ENCODE measurements at places on chromosomes 6 and 20.

GRCh38 chr20:3473944-3474343, 3.1 kb downstream of the ATRN start:
- DNase-seq, result no peak

DNA sequence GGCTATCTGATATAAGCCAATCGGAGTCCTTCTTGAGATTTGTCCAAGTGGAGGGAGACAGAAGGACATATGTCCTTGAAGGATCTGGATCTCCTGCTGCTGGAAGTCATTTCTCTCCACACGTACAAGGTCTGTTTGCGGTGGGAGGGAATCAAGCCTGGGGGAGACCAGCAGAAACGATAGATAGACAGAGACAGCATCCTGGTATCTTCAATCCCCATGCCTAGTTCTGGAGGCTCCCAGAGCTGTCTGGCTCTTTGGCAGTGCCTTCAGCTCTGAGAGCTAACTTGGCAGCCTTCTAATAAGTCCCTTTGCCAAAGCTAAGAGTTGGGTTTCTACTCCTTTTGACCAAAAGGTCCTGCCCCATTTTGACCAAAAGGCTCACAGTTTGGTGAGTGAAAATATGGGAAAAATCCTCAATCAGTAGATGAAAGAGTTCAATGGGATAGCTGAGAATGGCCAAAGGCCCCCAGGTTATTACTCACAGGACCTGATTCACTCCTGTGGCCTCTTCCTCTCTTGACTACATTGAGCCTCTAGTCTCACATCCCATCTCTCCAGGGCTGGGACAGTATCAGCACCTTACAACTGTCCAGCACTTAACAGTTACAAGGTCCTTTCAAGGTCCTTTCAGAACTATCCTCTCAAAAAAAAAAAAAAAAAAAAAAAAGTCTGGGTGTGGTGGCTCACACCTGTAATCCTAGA, 20.3 kb downstream of the AARS2 start:
- no peak for DNase-seq

GRCh38 chr6:3163248-3163594, 5.9 kb upstream of the TUBB2A start:
- DNase-seq, result no peak

DNA sequence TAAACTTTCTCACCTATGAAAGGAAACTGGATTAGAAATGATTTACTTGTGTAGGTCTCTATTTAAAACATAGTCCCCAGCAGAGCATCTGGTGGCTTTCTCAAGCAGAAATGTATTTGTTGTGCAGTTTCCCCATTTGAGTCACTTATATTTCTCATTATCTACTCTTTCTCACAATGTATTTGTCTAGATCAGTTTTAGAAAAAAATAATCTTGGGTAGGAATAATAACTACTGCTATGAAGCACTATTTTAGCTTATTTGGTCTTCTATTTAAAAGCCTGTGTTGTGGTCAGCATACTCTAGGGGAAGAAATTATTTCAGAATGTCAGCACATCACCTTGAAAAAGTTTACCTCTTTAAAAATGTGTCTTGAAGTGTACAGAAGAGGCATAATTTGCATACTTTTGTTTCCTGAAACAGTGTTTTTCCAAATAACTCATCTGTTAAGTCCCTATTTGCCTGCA, 60.9 kb upstream of the PRL start:
- no peak for DNase-seq

- no peak for DNase-seq
Observed at GRCh38 chr6:148649454-148649963, 97.3 kb upstream of the UST start.

GRCh38 chr20:23446505-23446904, 6.2 kb downstream of the CST11 start:
- no peak for DNase-seq

- DNase-seq, result no peak
Observed at GRCh38 chr20:34581341-34582184, 23.0 kb downstream of the MAP1LC3A start.

DNA sequence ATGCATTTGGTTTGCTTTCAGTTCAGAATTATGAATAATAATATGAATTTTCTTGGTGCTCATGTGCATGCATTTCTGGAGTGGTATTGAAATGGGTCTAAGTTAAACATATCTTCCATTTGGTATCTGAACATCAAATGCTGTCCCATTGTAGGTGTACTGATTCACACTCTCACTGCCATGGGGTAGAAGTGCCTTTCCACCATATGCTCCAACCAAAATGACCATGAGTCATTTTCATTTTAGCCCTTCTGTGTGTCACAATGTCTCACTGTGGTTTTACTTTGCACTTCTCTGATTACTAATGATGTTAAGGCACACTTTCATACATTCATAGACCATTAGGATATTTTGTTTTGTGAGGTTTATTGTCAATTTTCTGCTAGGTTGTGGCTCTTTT, 211.9 kb downstream of the HAO1 start:
- DNase-seq, result no peak

DNA sequence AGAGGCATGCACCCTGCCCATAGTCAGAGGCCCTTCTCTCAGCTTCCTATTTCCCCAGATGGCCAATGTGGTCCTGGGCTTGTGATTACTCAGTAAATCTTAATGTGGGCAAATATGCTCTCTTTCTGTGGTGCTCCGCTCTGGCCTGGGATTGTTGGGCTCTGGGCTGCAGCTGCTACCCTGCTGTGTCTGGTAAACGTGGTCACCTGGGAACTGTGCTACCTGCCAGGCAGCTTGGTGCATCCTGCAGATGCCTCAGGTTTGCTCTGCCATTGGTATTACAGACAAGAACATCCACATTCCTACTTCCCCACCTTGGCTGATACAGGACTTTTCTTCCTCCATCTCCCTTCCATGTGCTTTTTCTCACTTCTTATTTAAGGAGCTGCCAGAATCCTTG, 611.5 kb upstream of the IMPG1 start:
- DNase-seq, result no peak

DNA sequence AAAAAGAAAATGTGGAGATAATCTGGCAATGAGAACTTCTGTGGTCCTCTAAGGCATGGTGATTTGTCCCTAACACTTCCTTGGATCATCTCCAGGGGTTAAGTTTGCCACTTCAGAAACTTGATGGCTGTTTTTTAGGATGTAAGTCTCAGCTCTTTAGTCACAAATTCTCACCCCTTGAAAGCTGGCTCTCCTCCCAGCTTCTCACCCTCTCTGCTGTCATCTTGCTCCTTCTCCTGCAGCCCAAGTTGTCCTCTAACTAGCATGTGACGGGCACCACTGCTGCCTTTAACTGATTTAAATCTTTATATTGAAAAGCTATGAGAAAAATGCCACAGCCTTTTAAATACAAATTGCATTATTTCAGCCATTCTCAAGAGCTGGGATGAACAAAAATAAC, 107.8 kb downstream of the MAP3K5 start:
- no peak for DNase-seq

DNA sequence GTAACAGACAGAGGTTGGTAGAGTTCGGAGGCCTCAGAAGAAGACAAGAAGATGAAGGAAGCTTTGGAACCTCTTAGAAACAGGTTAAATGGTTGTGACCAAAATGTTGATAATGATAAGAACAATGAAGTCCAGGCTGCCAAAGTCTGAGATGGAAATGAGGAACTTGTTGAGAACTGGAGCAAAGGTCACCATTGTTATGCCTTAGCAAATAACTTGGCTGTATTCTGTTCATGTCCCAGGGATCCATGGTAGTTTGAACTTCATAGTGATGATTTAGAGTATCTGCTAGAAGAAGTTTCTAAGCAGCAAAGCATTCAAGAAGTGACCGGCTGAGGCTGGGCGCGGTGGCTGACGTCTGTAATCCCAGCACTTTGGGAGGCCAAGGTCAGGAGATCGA, 11.1 kb upstream of the LSM14B start:
- DNase-seq, result no peak

DNA sequence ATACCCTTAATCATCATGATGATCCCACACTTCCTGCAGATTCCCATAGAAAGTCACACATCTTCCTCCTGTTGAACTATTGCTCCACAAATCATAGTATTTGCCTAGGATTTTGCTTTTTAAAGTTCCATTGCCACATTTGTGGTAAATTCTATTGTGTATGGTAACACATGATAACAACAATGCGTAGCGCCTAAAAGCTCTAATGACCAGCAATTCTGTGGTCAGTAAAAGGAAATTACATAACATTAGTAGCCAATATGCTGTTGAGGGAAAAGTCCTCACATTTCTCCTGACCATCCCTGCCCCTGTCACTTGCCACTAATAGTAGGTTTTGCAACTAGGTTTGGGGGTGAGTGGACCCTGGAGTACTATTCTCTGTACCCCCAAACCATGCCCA, 31.8 kb upstream of the PDE7B start:
- DNase-seq, result no peak

DNA sequence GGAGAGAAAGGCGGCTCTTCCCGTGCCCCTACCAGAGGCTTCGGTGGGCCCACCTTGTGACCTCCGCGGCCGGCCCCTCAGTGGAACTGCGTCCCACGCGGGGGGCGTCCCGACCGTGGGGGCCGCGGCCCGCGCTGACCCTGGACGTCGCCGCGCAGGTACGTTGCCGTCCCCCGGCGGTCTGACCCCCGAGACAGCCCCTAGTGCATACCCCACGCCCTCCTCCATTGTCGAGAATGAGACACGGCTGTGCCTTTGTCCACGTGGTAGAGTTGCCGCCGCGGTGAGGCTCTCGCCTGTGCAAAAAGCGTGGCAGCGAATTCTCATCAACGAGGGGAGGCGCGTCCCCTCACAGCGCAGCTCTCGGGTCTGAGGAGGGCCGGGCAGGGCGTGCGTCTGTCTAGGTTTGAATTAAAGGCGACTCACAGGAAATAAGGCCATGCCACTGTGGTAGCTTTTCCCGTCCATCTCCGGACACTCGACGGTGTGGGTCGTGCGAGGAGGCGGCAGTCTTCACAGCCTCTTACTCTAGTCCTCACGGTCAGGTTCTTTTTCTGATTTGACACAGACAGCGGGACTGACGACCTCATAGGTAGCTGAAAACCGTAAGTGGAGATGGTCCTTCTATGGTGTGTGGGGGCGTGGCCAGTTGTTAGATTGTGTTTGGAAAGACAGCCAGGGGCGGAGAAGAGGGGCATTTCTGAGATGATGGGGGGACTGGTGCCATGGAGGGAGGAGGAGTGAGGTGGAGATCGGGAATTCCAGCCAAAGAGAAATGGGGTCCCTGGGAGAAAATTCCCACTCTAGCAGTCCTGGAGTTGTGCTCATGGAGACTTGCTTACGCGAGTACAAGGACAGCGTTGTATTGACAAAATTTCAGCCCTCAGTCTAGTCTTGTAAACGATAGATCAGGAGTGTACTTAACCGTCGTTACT, 580 bp downstream of the NXT1 start:
- DNase-seq, result peak; percentile 22

DNA sequence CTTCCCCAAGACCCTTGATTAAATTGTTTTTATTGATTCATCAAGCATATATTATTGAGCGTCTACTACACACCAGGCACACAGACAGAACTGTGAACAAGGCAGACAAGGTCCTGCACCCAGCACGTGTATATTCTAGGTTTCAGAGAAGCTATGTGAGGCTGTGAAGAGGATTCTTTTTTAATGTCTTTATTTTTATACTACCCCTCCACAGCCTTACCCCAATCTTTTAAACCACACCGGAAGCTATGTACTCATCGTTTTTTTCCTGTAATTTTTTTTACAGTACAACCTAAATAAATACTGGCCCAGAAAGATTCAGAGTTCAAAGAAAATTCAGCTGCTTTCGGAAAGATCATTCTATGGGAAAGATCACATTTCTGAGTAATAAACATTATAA, 10.0 kb downstream of the SGK1 start:
- DNase-seq, result no peak

- no peak for DNase-seq
Observed at GRCh38 chr6:110557199-110557598, 80.8 kb upstream of the SLC22A16 start.

- DNase-seq, result no peak
Observed at GRCh38 chr6:37625591-37626374, 71.9 kb downstream of the MDGA1 start.

DNA sequence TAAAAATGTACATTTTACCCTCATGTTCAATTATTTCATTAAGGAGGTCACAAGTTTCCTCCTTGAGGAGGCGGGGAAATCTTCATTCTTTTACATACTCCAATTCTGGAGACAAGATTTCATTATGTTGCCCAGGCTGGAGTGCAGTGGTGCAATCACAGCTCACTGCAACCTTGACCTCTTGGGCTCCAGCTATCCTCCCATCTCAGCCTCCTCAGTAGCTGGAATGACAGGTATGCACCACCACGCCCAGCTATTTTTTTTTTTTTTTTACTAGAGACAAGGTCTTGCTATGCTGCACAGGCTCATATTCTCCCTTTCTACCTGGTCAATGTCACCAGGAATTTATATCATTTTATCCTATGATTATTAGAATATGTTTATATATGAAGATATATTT, 85.8 kb downstream of the FUT9 start:
- no peak for DNase-seq

GRCh38 chr6:5325173-5325572, 63.9 kb downstream of the FARS2 start:
- no peak for DNase-seq

- DNase-seq, result no peak
Observed at GRCh38 chr6:29295181-29295585, 6.3 kb upstream of the OR14J1 start.

Measured in amniotic stem cell (primary cell).